ENCODE measurements at places on chromosomes 5 and 9.
A peak's percentile ranks its signal among the peaks of the same experiment; 100 is the strongest.

- no peak for DNase-seq
These were observed 13.5 kb downstream of the WDR5 start for GRCh38 chr9:134149380-134149779.

DNA sequence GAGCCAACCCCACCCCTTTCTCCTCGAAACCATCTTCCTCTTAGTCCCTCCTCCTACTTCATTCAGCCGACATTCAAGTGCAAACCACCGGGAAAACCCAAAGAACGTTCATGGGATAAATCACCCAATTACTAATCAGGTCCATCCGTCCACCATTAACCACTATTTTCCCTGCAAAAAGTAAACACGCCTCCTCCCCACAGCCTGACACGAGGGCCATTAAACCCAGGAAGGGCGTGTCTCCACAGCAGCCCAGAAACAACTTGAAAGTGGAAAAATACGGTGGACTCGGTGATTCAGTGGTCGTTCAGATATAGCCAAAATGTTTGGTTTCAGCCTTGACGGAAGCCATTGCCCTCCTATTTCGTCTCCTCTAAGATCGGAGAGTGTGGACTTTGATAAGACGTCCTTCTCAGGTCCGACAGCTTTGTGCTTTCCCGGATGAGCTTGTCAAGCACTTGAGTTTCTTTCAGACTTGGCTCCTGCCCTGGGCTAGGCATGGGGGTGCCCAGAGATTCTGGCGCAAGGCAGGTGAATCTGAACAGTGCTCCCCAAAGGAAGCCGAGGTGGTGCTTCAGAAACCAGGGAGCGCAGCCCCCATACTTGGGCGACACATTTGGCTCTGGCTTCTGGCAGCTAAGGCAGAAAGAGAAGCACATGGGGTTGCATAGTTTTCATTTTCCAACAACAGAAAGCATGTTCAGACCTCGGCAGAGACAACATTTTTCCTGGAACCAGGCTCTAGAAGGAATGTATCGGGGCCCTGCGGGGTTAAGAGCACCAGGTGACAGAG is 56.6 kb downstream of the SMIM23 start:
- DNase-seq, result no peak

DNA sequence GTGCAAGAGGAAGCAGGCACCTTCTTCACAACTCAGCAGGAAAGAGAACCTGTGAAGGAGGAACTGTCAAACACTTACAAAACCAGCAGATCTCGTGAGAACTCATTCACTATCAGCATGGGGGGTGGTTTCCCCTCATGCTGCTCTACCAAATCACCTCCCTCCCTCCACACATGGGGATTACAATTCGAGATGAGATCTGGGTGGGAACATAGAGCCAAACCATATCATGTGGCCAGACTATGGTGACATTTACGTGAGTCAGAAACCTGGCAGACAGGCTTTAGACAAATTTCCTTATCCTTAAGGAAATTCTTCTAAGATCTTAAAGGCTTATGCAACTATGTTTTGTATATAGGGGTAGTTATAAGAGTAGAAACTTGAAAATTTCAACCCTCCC is 8.7 kb upstream of the AOPEP start:
- no peak for DNase-seq

DNA sequence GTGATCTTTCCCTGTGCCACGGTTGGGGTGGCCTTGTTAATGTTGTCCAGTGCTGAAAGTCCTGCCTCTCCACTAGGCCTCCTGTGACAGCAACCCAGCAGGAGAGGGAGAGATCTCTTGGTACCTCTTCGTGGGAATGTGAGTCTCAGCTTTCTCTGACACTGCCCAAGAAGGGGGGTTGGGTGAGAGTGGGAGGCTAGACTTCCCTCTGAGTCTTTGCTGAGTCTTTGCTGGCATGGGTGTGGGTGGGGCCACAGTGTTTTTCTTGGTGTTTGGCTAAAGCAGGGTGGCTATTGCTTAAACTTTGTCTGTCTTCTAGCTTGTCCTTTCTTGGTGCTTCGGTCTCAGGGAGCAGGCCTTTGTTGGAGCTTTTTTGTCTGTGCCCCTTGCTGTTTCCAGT is 145.6 kb downstream of the GNA14 start:
- no peak for DNase-seq

DNA sequence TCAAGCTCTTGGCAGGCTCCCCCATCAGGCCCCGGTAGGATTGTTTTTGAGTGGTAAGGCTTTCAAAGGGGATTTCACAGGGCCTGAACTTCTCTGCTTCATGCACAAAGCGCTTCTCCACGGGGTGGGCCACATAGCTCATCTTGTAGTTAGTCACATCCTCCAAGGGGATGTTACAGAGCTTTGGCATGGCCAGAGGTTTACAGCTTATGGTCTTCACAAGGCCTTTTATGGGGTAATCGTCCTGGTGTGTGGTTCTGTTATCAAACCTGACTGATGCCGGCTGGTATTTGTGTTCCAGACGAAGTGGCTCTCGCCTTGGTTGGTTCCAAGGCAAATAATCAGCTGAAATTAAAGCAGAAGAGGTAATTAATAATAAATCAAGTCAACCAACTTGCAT is 104.3 kb downstream of the SAXO1 start:
- DNase-seq, result no peak

GRCh38 chr9:70679845-70680244 is 265.4 kb upstream of the KLF9 start:
- DNase-seq, result no peak

DNA sequence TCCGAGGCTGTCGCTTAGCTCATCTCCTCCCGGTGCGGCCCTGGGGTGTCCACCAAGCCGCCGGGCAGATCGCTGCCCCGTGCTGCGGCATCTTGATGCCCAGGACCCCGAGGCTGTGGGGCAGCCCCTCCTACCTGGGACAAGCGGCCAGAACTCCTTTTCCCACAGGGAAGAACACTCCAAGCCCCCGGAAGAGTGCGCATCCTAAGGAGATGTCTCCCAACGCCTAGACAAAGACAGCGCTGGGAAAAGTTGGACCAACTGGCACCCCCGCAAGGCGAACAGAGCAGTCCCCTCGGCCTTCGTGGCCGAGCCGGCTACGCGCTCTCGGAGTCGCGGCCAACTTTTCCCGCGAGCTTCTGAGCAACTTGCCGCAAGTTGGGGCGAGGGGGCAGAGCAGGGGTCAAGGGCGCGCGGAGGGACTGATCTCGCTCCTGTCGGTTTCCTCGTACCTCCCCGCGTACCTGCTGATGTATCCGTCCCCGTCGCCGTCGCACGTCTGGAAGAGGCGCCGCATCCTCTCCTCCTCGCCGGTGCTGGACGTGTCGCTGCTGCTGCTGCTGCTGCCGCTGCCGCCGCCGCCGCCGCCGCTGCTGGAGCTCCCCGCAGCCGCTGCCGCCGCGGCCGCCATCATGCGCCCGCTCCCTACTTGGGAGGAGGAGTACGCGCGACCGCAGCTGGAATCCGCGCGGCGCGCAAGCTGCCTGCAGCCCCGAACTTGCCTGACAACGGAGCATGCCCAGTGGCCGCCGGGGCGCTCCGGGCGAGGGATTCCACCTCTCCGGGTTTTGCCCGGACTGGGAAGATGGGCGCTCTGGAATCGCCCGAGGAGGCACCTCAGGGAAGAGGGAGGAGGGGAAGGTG is at the start of gene MCC:
TSS of gene MCC (minus strand) at position 673 of the 864 bp plus-strand sequence.
- no peak for DNase-seq

DNA sequence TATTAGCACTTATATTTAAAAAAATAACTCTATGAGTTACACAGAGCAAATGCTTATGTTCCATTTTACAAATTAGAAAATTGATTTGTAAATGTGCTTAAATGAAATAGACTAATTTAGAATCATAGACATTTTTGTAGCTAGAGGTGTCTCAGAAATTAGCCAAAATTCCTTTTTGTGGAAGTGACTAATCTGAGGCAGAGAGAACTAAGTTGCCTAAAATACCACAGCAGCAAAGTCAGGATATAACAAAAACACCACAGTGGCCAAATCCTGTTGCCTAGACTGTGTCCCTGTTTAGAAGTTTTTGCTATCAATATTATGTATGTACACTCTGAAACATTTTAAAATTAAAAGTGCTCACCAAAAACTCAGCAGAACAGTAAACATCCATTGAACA is 18.7 kb downstream of the ADAMTSL1 start:
- no peak for DNase-seq

DNA sequence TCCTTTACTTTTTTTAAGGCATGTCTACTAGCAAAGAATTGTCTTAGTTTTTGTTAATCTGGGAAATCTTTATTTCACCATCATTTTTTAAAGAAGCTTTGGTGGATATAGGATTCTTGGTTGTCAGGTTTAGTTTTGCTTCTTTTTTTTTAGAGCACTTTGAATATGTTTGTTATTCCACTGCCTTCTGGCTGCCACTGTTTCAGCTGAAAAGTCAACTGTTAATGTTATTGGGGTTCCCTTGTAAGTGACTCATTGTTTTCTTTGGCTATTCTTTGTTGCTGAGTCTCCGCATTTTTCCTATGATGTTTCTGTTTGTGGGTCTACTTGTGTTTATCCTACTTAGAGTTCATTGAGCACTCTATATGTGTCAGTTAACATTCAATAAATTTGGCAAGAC is 44.4 kb downstream of the PHAX start:
- DNase-seq, result no peak

DNA sequence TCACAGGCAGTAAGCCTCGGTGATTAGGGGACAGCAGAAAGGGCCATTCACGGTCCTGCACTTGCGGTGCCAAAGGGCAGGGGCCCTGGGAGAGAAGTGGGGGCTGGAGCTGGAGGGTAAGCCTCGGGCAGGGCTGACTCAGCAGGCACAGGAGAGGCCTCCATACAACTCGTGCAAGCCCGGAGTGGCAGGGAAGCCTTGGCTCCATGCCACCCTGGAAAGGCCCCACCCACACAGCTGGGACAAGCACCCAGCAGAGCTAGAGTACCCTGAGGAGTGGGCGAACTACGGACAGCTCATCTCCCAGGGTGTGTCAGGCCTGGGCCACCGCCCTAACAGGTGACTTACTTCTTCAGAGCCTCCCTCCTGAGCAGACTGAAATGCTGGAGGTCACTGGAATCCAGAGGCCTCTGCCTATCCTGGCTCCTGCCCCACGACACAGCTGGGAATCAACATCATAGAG is 5.6 kb upstream of the CAMK2A start:
- DNase-seq, result no peak

DNA sequence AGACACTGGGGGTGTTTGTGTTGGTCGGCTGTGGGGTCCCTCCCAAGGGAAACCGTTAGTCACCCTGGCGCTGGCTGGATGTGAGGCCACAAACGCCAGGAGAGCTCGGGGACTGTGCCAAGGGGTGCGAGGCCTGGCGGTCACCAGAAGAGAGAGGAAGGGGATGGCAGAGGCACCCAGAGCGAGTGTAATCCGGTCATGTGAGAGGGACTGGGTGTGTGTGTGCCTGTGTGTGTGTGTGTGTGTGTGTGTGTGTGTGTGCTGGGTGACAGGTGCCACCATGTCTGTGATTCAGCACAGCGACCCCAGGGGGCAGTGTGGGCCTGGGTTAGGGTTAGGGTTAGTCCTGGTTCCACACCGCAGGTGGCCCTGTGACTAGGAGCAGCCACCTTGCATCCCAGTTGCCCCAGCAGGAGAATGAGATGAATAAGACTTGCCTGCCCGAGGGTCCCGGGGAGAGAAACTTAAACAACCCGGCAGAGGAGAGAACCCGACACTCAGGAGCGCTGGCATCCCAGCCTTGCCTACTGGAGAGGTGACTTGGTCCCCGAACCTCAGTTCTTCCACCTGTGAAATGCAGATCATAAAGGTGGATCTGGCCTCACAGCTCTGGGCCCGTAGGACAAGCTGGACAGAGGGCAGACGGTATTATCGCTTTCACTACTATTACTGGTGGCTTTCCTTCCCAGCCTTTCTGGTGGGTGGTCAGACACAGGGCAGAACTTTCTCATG is 1.4 kb upstream of the ADAMTSL2 start:
- peak; percentile 34 for DNase-seq

DNA sequence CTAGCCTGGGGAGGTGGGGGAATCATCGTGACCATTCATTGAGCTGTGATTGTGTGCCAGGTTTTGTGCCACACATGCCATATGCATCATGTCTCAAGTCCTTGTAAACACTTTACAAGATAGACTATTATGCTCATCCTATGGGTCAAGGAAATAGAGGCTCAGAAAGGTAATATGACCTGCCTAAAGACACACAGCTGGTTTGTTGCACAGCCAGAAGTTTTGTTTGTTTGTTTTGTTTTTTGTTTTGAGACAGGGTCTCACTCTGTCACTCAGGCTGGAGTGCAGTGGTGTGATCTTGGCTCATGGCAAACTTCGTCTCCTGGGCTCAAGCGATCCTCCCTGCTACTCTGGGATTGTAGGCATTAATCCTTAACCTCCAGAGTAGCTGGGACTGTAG is 21.4 kb upstream of the CRB2 start:
- no peak for DNase-seq

DNA sequence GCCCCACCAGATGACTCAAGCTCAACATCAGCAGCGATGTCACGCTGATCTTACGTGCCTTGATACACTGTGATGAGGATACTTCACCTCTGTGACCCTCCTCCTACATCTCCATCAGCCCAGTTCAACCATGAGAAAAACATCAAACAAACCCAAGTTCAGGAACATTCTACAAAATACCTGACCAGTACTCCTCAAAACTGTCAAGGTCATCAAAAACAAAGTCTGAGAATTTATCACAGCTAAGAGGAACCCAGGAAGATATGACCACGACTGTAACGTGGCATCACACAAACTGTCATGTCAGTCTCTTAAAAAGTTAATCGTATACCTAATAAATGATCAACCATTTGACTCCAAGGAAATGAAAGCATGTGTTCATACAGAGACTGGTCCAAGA is 90.8 kb downstream of the COL23A1 start:
- DNase-seq, result no peak

GRCh38 chr5:152994033-152994680 is 496.3 kb upstream of the GRIA1 start:
- DNase-seq, result no peak

GRCh38 chr9:120286530-120286929 is 293.4 kb downstream of the CDK5RAP2 start:
- no peak for DNase-seq

Data from stimulated activated CD8-positive, alpha-beta memory T cell treated with anti-CD3 and anti-CD28 coated beads, Interleukin-7, amount 100 ng/mL, for 1 hour (primary cell).